ENCODE measurements at places on chromosomes 2 and 18.

DNA sequence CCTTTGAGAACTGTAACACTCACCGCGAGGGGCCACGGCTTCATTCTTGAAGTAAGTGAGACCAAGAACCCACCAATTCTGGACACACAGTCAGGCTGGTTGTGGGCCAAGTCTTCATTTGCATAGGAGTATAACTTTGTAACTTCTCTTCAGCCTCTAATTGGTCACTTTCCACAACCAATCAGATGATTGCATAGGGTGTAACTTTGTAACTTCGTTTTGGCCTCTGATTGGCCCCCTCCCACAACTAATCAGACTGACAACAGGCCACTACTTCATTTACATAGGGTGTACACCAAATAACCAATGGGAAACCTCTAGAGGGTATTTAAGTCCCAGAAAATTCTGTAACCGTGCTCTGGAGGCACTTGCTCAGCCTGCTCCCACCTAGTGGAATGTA lies 77.5 kb upstream of the TCF4 start:
- no peak overlapping the region for H3K4me3 ChIP-seq
- no peaks in the 10 kb centered on the region for H3K4me1 ChIP-seq
- no peak for DNase-seq
- no peaks in the 10 kb centered on the region for H3K27me3 ChIP-seq

DNA sequence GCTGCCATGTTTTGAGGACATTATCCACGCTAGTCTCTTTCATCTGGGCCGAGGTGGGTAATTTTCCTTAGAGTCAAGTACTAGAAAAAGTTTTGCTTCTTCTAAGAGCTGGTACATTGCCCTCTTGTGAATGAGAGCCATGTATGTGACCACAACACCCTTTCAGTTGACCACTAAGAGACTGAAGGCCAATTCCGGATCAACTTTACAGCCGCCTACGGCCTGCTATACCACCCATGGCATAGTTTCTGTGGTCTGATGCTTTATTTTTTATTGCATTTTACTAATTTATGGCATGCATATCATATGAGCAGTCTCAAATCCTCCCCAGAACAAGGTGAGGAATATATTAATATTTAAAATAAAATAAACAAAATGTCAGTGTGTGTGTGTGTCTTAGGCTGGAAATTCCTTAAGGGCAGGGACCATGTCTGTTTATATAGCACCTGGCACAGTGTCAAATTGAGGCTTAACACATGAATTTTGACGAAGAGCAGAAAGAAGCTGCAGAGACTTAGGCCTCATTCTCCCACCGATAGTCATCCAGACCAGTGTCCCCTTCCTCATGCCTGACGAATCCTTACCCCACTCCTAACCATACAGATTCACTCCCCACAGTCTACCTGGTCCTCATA lies 35.4 kb downstream of the PSD4 start:
- H3K27me3 ChIP-seq, result no peaks in the 10 kb centered on the region
- H3K27ac ChIP-seq, result peak overlapping the region; percentile 29
- H3K4me3 ChIP-seq, result no peak overlapping the region
- H3K4me1 ChIP-seq, result peaks cover 24% of the 10 kb centered on the region
- H3K36me3 ChIP-seq, result no peaks in the 10 kb centered on the region

- H3K27ac ChIP-seq, result no peak overlapping the region
- peaks cover 8% of the 10 kb centered on the region for H3K36me3 ChIP-seq
- no peak overlapping the region for H3K4me3 ChIP-seq
- no peak for DNase-seq
- peaks cover 27% of the 10 kb centered on the region for H3K4me1 ChIP-seq
Observed at GRCh38 chr2:10411557-10411956, 36.6 kb downstream of the ODC1 start.

GRCh38 chr2:9380702-9381628 lies 42.4 kb downstream of the ITGB1BP1 start:
- peaks cover 36% of the 10 kb centered on the region for H3K27me3 ChIP-seq
- no peaks in the 10 kb centered on the region for H3K36me3 ChIP-seq
- no peak for DNase-seq
- H3K4me3 ChIP-seq, result no peak overlapping the region
- no peaks in the 10 kb centered on the region for H3K4me1 ChIP-seq

- H3K4me1 ChIP-seq, result no peaks in the 10 kb centered on the region
- no peak overlapping the region for H3K4me3 ChIP-seq
- DNase-seq, result no peak
- H3K27me3 ChIP-seq, result peaks cover 13% of the 10 kb centered on the region
Observed at GRCh38 chr2:121830809-121831208, 75.4 kb downstream of the TSN start.

DNA sequence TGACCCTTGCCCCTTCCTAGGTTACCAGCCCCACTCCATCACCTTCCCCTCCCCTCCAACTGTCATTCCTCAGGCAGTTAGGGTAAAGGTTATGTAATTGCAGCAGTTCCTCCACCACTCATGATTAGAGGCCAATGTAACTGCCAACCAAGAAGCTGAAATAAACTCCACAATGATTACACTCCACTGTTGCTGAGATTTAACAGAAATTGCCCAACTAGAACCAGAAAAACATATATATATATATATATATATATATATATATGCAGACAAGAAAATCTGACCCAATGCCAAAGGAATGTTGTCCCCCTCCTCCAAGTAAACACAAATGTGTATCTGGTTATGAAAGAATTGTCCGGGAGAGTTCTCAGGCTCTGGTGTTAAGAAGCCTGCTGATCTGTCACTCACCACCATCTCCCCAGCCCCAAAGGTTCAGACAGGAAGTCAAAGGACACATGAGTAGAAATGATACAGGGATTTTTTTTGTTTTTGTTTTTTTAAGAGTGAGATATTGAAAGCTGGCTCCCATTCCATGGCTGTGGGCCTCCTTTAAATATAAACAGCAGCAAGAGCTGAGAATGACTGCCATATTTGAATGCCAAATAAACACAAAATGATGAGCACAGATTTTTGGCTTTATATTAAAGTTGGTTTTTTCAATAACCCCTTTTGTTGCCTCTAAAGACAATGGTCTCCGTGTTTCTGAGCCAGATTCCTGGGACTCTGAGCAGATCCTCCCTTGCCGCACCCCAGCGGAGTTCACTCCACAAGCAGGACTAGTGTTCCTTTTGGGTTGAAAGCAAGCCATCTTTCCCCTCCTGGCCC lies 127.2 kb upstream of the MAPRE2 start:
- H3K36me3 ChIP-seq, result no peaks in the 10 kb centered on the region
- H3K4me1 ChIP-seq, result no peaks in the 10 kb centered on the region
- H3K27me3 ChIP-seq, result no peaks in the 10 kb centered on the region
- DNase-seq, result no peak
- no peak overlapping the region for H3K4me3 ChIP-seq
- no peak overlapping the region for H3K27ac ChIP-seq

GRCh38 chr2:166381-166780 lies 97.5 kb downstream of the SH3YL1 start:
- peaks cover 1% of the 10 kb centered on the region for H3K36me3 ChIP-seq
- H3K27ac ChIP-seq, result no peak overlapping the region
- peaks cover 45% of the 10 kb centered on the region for H3K27me3 ChIP-seq
- H3K4me3 ChIP-seq, result no peak overlapping the region
- H3K4me1 ChIP-seq, result no peaks in the 10 kb centered on the region

DNA sequence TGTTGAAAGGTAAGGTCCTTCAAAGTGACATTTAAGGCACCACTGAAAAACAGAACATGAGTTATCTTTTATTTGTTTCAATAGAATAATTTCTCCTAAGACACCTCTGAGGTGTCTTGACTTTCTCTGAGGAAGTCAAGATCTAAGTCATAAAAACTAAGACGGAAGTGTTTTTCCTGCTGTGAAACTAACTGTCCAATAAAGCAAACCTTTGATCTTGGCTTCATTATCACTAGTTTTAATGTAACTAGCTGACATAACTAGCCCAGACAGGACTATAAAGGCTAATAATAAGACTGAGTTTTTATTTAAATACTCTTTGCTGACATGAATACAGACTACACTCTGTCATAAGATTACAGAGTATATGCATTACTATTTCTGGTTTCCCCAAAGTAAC lies 36.6 kb downstream of the INO80D start:
- no peaks in the 10 kb centered on the region for H3K4me1 ChIP-seq
- H3K27ac ChIP-seq, result no peak overlapping the region
- no peaks in the 10 kb centered on the region for H3K27me3 ChIP-seq
- no peak overlapping the region for H3K4me3 ChIP-seq

DNA sequence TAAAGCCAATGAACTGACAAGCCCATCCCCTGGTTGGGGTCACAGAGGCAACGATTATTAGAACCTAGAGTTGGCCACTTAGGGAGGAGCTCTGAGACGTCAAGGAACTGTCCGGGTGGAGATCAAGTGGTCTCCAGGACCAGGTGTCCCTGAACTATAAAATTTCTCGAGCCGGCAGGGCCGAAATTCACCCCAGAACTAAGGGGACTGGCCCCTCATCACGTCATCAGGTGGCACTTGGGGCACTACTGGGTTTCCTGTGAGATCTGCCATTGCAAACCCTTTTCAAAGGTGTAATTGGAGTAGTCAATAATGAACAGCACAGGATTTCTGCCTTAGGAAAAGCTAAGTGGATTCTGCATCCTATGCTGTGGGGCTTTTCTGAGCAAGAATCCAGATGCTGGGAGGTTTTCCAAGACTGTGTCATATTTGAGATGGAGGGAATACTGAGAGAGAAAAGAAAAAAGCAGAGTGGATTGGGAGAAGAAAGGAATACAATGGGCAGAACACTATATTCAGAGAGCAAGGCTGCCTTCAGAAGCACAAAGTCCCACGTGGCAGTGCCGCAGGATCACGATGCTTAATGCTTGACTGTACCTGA lies 113.6 kb downstream of the ALPK2 start:
- no peaks in the 10 kb centered on the region for H3K4me1 ChIP-seq
- H3K27me3 ChIP-seq, result no peaks in the 10 kb centered on the region
- DNase-seq, result no peak
- peak overlapping the region; percentile 76 for H3K27ac ChIP-seq
- H3K36me3 ChIP-seq, result no peaks in the 10 kb centered on the region

DNA sequence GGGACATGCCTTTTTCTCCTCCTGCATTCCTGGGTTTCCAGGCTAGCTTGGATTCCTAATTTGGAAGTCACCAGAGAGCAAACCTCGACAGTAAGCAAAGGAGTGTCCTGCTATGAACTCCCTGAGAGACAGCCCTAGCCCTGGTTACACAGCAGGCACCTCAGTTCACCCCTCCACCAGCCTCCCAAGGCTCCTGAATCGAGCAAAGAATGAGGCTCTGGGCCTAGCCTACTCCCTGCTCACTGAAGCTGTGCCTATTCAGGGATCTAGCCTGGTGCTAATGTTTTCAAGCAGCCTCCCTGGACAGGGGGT lies 66.7 kb upstream of the RMDN2 start:
- H3K36me3 ChIP-seq, result no peaks in the 10 kb centered on the region
- DNase-seq, result no peak
- H3K4me3 ChIP-seq, result no peak overlapping the region
- H3K4me1 ChIP-seq, result no peaks in the 10 kb centered on the region
- H3K27me3 ChIP-seq, result peaks cover 20% of the 10 kb centered on the region

DNA sequence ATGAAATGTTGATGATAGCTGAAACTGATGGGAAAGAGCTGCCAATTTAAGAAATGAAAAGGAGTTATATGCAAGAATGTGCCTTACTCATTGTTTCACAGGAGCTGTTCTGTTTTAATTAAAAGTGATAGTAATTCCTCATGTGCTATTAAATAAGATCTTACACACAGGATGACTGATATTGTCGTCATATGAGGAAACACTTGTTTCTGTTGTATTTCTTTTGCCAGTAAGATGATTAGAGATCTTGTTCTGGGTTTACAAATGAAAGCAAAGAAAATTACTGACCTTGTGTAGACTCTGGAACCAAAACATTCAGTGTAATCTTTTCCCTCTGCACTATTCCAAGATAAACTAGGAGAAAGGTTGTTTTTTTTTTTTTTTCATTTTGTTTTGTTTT lies 123.6 kb downstream of the MAP3K20 start:
- DNase-seq, result no peak
- H3K36me3 ChIP-seq, result peaks cover 4% of the 10 kb centered on the region
- no peak overlapping the region for H3K4me3 ChIP-seq
- no peak overlapping the region for H3K27ac ChIP-seq

DNA sequence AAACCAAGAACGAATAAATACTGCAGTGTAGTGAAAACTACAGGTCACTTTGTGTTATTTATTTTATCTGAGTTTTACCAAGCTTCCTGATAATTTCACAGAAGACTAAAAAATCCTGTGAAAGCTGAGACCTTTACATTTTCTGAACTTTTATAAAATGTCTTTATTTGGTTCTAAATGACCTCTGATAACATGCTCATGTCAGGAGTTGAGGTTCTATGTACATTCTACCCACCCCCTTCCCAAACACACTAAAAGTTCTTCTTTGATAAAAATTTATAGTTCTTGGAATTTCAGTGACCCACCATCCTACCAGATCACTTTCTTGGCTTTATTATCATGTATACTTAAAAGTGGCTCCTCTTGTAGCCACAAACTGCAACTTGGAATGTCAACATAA lies 463.1 kb downstream of the PIK3C3 start:
- no peak for DNase-seq
- peaks cover 1% of the 10 kb centered on the region for H3K36me3 ChIP-seq
- H3K4me1 ChIP-seq, result no peaks in the 10 kb centered on the region
- H3K4me3 ChIP-seq, result no peak overlapping the region

DNA sequence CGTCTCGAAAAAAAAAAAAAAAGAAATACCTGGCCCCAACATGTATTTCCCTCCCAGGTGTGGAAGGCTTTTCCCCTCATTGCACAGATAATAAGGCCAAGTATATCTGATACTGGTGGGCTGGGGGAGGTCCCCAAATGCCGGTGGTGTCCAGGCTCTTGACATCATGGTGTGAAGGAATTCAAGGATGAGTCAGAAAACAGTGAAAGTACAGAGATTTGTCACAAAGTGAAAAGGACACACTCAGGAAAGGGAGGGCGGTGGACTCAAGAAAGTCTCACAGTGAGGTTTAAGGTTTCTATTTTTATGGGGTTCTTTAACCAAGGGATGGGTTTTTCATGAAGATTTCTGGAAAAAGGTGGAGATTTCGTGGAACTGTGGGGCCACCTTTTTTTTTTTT lies 37.8 kb upstream of the FZD5 start:
- no peak overlapping the region for H3K27ac ChIP-seq
- DNase-seq, result no peak
- H3K4me1 ChIP-seq, result no peaks in the 10 kb centered on the region
- peaks cover 24% of the 10 kb centered on the region for H3K27me3 ChIP-seq
- H3K4me3 ChIP-seq, result no peak overlapping the region
- peaks cover 3% of the 10 kb centered on the region for H3K36me3 ChIP-seq

GRCh38 chr2:217316743-217317142 lies 456.9 kb upstream of the TNP1 start:
- H3K4me3 ChIP-seq, result no peak overlapping the region
- H3K4me1 ChIP-seq, result peaks cover 16% of the 10 kb centered on the region
- no peak for DNase-seq
- no peaks in the 10 kb centered on the region for H3K36me3 ChIP-seq
- no peak overlapping the region for H3K27ac ChIP-seq

- no peaks in the 10 kb centered on the region for H3K36me3 ChIP-seq
- H3K4me1 ChIP-seq, result no peaks in the 10 kb centered on the region
- H3K27me3 ChIP-seq, result no peaks in the 10 kb centered on the region
- DNase-seq, result no peak
- no peak overlapping the region for H3K27ac ChIP-seq
- H3K4me3 ChIP-seq, result no peak overlapping the region
Observed at GRCh38 chr2:147715807-147716206, 129.0 kb upstream of the ACVR2A start.

DNA sequence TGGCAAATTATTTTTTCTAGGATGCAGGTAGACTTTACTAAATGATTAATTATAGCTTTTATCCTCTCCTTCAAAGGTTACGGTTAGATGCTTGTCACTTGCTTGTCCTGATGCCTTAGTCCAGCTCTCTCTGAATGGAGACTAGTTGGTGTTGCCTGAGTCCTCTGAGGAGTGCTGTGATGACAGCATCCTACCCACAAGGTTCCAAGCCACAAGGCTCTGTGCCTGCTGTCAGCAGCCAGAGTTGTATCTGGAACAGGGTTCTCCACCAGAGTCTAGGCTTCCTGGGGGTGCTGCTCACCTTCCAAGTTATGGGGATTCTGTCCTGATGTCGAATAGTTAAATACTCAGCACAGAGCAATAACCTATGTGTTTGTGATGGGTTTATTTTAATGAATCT lies 125.7 kb downstream of the GALNT1 start:
- DNase-seq, result no peak
- H3K36me3 ChIP-seq, result peaks cover 17% of the 10 kb centered on the region
- H3K4me1 ChIP-seq, result no peaks in the 10 kb centered on the region
